Astrocyte (in vitro differentiated cells and primary cell): ENCODE measurements at places on chromosomes 7 and 10. TPM values are rescaled to one million over a fixed set of nuclear protein-coding genes. Genes with fewer than 3 reads are reported as not detected.

DNA sequence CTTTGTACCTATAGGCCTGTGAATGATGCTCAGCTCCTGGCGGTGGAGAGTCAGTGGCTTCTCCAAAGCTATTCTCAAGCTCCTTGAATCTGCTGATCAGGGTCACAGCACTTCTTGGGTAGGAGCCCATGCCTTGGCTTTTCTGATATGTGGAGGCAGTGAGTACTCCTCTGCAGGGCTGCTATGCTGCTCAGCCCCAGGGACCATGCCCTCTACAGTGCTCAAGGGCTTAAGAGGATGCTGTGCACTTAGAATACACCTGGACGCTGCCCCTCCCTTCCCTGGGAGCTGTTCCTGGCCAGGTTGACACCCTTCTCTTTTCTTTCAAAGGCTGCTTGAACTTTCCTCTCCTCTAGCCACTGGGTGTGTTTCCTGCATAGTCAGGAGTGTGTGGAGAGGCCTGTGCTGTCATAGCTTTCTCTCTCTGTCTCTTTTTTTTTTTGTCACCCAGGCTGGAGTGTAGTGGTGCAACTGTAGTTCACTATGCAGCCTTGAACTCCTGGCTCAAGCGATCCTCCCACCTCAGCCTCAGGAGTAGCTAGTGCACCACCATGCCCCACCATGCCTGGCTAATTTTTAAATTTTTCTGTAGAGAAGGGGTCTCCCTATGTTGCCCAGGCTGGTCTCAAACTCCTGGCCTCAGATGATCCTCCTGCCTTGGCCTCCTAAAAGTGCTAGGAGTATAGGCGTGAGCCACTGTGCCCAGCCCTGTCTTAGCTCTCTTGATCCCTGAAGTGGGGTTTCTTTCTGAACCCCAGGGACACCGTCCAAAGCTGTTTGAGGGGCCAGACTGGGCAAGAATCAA, 113.9 kb downstream of the KIF20B start:
- H3K36me3 ChIP-seq = no peaks in the 10 kb centered on the region
- no peaks in the 10 kb centered on the region for H3K4me1 ChIP-seq

GRCh38 chr10:100960251-100960650, 9.1 kb upstream of the SEMA4G start:
- DNase-seq = no peak
- peaks cover 51% of the 10 kb centered on the region for H3K36me3 ChIP-seq
- no peak overlapping the region for H3K27ac ChIP-seq
- H3K27me3 ChIP-seq = no peaks in the 10 kb centered on the region

NKX6-2 gene
- not detected in 2 replicates for total RNA-seq

GRCh38 chr7:101370836-101371235, 8.2 kb downstream of the COL26A1 start:
- H3K27ac ChIP-seq = no peak overlapping the region
- H3K4me1 ChIP-seq = no peaks in the 10 kb centered on the region
- DNase-seq = no peak
- H3K4me3 ChIP-seq = no peak overlapping the region
- H3K36me3 ChIP-seq = no peaks in the 10 kb centered on the region
- peaks cover 27% of the 10 kb centered on the region for H3K27me3 ChIP-seq

HYAL4 gene
- total RNA-seq = not detected in 2 replicates

- no peak overlapping the region for H3K4me3 ChIP-seq
- DNase-seq = no peak
- H3K4me1 ChIP-seq = peaks cover 6% of the 10 kb centered on the region
- no peaks in the 10 kb centered on the region for H3K27me3 ChIP-seq
These were observed 8.2 kb downstream of the EGFR start for GRCh38 chr7:55026867-55027490.

GRCh38 chr10:30398193-30398592, 35.8 kb upstream of the MAP3K8 start:
- no peak for DNase-seq
- H3K27me3 ChIP-seq = peaks cover 29% of the 10 kb centered on the region
- H3K4me1 ChIP-seq = no peaks in the 10 kb centered on the region
- no peak overlapping the region for H3K4me3 ChIP-seq

DNA sequence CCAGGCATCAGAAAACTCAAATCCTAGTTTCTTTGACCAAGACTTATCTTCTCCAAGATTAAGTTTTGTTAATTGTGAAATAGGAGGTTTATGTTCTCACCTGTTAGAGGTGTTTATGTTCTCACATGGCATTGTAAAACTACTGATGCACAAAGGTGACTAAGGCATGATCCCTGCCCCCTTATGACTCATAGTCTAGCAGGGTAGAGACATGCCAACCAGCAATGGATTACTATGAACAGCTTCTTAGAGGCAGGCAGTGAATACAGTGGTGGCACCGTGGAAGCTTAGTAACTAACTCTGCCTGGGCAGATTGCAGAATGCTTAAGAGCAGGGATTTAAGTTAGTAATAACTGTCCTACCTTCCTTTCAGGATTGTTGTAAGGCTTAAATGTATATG, 400.9 kb downstream of the SORCS3 start:
- no peaks in the 10 kb centered on the region for H3K36me3 ChIP-seq
- no peak overlapping the region for H3K27ac ChIP-seq
- H3K4me3 ChIP-seq = no peak overlapping the region

GRCh38 chr7:2022021-2022409, 210.7 kb downstream of the MAD1L1 start:
- H3K27ac ChIP-seq = no peak overlapping the region
- H3K27me3 ChIP-seq = no peaks in the 10 kb centered on the region
- H3K4me1 ChIP-seq = peaks cover 24% of the 10 kb centered on the region
- H3K4me3 ChIP-seq = no peak overlapping the region
- no peaks in the 10 kb centered on the region for H3K36me3 ChIP-seq
- DNase-seq = no peak

DNA sequence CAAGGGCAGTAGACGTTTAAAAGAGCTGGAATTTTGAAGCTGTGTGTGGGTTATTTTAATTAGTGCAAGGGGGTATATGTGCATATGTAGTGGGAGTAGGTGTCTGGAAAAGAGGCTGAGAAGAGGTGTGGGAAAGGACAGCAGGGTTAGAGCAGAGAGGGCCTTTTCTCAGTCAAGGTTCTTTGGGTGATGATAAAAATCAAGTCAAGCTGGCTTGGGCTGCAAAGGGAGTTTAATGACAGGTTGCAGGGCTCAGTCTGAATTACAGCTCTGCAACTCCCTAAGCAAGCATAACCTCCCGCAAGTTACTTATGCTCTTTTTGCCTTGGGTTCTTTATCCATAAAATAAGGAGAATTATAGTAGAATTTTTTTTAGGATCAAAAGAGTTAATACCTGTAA, 83.5 kb downstream of the RELN start:
- DNase-seq = no peak
- no peaks in the 10 kb centered on the region for H3K4me1 ChIP-seq
- H3K4me3 ChIP-seq = no peak overlapping the region
- no peaks in the 10 kb centered on the region for H3K36me3 ChIP-seq
